ENCODE measurements at places on chromosomes 5 and 9.

- DNase-seq: peak; percentile 79
Measured at GRCh38 chr9:22976454-22976853, 529.8 kb downstream of the DMRTA1 start.

DNA sequence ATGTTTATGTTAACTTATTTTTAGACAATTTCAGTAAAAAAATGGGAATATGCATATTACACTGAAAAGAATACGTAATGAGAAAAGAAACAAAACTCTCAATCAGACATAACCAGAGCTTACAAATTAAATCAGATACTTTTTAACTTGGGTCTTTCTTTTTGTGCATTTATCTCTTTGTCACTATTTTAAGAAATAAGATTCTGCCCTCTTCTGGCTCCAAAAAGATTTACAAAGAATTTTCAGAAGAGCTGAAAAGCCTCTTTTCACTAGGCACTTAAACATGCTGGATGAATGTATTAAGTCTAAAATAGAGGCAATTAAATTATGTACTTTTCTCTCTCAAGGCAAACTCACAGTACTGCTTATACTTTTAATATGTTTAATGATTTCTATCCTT, 55.5 kb downstream of the CEP120 start:
- DNase-seq: peak; percentile 8

DNA sequence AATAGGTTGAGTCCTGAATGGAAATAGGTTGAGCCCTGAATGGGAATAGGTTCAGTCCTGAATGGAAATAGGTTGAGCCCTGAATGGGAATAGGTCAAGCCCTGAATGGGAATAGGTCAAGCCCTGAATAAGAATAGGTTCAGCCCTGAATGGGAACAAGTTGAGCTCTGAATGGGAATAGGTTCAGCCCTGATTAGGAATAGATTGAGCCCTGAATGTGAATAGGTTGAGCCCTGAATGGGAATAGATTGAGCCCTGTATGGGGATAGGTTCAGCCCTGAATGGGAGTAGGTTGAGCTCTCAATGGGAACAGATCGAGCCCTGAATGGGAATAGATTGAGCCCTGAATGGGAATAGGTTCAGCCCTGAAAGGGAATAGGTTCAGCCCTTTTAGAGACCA, 590.8 kb upstream of the ADAMTS16 start:
- no peak for DNase-seq

- no peak for DNase-seq
Measured at GRCh38 chr9:105385381-105385985, 62.4 kb upstream of the FSD1L start.

DNA sequence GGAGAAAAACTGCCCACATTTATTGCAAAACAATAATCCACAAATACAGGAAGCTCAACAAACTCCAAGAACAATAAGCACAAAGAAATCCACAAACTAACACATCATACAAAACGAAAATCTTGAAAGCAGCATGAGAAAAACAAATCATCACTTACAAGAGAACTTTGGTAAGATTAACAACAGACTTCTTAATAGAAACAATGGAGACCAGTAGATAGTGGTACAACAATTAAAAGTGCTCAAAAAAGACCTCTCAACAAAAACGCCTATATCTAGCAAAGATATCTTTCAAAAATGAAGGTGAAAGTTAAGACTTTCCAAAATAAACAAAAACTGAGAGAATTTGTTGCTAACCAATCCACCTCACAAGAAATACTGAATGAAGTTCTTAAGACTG, 38.4 kb downstream of the CDKL3 start:
- no peak for DNase-seq

DNA sequence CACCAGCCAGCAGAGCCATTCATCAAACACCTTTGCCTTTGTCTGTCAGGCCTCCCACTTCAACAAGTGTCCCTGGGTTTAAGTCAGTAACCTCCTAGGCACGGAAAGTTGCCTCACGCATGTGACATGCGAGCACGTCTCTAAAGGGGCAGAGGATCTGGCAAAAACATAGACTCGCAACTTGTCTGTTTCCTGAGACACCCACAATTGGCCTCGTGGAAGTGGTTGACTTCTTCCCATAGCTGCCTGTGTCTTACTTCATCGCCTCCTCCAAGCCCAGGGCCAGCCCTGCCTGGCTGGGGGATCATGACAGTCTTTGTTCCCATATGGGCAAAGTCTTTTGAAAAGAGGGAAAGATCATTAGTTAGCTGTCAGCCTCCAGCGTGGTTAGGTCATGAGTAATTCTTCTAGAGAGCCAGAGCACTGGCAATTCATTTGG, 35.5 kb upstream of the GLRX start:
- peak; percentile 97 for DNase-seq

DNA sequence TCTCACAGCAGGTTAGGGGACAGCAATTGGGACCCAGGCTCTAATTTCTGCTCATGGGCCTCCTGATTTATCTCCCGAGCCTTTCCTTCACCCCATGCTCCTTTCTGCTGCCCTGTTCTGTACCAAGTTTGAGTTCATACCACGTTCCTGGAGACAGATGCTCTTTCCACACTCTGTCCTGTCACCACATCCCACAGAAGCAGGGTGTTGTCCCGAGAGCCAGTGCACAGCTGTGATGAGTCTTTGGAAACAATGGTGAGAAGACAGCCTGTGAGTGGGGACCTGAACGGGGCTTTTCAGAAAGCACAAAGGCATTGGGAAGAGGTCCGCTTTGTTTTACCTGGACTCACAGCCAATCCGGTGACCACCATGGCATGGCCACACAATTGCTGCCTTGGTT, 17.4 kb downstream of the WDR31 start:
- no peak for DNase-seq

DNA sequence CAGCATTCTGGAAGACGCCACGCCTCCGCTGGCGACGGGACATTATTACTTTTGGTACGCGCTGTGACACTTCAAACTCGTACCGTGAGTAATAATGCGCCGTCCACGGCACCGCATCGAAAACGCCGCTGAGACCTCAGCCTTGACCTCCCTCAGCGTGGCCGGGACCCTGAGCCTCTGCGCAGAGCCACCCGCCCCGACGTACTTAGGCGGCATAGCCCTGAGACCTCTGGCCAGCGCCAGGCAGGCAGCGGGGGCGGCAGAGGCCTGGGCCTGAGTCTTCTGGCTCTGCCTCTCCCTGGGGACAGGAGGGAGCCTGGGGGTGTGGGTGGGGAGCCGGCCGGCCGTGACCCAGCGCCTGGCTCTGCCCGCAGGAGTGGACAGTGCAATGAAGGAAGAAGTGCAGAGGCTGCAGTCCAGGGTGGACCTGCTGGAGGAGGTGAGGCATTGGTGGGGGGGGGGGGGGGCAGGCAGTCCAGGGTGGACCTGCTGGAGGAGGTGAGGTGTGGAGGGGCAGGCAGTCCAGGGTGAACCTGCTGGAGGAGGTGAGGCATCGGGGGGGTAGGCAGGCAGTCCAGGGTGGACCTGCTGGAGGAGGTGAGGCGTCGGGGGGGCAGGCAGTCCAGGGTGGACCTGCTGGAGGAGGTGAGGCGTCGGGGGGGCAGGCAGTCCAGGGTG, 8.0 kb downstream of the EGFL7 start:
- DNase-seq: no peak

DNA sequence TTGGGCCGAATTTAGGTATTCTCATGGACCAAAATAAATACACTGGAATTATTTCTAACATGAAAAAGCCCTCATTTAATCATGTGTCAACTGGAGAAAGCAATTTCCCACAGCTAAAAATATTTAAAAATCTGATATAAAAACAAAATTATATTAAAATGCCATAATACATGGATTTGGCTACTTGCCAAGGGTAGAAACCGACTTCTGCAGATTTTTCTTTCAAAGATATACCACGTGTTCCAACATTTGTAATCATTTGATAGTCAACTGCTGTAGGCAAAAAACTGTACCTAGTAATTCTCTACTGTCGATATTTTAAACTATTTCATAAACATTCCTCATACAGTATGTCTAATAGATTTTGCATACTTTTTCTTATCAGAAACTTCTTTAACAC, 237.6 kb downstream of the FBXL17 start:
- no peak for DNase-seq

DNA sequence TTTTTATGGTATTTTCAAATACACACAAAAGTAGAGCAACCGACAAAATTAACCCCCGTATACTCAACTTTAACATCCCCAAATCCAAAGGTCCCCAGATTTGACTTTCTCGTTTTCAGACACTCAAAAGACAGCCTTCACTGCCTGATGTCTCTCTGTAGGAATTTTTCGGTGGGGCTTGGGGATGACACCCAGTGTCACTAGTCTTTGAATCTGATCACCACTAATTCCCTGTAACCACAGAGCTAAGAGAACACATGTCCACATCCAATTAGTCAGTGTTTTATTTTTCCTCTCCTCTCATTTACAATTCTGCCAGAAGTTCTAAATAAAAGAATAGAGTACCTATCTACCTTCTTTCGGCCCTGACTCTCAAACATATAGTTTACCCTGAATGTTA, 324.6 kb downstream of the ARL15 start:
- DNase-seq: no peak

DNA sequence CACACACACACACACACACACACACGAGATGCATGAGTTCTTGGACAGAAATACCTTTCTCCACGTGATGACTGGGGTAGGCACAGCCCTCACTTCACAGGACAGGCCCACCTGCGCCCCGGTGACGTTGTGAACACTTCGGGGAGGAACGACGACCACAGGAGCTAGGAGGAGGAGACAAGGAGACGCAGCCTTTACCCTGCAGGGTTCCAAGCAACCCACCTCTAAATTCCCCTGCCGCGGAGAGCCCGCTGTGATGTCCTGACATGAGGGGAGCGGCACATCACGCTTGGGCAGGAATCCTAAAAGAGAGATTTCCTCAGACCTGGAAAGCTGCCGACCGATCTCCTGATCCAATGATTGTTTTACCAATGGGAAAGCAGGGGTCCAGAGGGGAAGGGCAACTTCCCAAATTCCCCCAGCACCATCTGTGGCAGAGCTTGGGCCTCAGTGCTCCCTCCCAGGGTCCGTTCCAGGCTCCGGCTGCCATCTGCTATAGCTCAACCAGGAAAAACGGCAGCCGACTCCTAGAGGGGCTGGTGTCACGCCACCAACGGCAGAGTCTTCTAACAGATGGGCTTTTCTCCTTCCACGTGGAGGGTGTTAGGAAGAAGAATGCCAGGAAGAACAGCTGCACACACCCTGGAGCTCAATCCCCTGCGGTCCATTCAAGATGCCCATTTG, 10.1 kb downstream of the IGFBPL1 start:
- no peak for DNase-seq

Data from fibroblast of skin of right biceps (primary cell).